Activated T-helper 17 cell treated with anti-CD3 and anti-CD28 coated beads, Interleukin-2, amount 50 U/mL, for 72 hours (primary cell): ENCODE measurements at places on chromosomes 2 and 18. TPM values are rescaled to one million over a fixed set of nuclear protein-coding genes. Genes with fewer than 3 reads are reported as not detected.
A peak's percentile ranks its signal among the peaks of the same experiment; 100 is the strongest.

Gene LIPG
- not detected for total RNA-seq

Gene ALK
- not detected for total RNA-seq

Gene ATRAID
- total RNA-seq: 45.9 TPM

Gene INHBB
- not detected for total RNA-seq

Gene CCBE1
- total RNA-seq: 0.04 TPM

Gene DNER
- not detected for total RNA-seq

- no peak for ATAC-seq
Observed at GRCh38 chr18:3323900-3324299, 62.0 kb downstream of the MYL12B start.

DNA sequence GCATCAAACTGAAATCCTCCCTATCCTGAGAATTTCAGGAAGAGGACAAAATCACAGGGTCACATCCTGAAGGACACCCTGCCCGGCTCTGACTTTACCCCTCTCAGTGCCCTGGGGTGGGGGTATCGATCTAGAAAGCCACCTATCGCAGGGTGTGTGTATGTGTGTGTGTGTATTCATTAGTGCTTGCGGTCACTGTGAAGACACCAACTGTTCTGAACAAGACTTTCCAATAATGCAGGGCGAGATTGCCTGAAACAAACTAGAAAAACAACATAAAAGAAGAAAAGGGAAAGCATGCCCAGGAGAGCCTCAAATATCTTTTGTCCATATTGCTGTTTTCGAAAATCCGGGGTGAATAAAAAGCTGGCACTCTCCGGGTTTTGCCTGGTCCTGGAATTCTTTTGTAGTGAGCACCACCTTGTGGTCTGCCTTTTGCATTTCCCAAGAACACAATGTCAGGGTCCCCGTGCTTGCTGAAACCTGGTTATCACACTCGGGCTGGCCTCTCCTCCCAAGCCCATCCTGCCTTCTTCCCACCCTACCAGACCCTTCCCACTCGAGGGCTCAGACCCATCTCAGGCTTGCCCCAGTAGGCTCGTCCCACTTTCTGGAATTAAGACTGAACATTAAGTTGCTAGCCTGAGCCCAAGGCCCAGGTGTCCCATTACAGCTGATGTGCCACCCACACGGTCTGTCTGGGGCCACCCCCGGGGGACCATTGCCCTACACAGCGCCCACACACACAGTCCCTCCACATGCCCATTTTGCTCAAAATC is 25.0 kb upstream of the COPS8 start:
- no peak for ATAC-seq

DNA sequence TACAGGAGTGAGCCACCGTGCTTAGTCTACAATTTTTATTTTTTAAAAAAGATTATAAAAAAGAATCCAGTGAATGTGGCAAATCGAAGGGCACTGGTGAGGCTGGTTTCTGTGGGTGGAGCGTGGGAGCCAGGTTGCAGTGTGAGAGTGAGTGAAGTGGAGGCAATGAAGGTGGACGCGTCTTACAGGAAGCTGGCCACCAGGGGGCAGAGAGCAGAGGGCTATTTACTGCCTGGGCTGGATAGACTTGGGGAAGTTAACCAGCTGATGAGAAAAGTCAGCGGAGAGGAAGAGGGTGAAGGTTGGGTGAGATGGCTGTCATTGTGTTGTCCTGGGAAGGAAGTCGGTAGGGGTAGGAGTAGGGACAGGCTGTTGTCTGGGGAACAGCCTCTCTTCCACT is 6.8 kb downstream of the SCTR start:
- ATAC-seq: peak; percentile 51

GRCh38 chr18:55446996-55447671 is 140.9 kb downstream of the TCF4 start:
- ATAC-seq: no peak

DNA sequence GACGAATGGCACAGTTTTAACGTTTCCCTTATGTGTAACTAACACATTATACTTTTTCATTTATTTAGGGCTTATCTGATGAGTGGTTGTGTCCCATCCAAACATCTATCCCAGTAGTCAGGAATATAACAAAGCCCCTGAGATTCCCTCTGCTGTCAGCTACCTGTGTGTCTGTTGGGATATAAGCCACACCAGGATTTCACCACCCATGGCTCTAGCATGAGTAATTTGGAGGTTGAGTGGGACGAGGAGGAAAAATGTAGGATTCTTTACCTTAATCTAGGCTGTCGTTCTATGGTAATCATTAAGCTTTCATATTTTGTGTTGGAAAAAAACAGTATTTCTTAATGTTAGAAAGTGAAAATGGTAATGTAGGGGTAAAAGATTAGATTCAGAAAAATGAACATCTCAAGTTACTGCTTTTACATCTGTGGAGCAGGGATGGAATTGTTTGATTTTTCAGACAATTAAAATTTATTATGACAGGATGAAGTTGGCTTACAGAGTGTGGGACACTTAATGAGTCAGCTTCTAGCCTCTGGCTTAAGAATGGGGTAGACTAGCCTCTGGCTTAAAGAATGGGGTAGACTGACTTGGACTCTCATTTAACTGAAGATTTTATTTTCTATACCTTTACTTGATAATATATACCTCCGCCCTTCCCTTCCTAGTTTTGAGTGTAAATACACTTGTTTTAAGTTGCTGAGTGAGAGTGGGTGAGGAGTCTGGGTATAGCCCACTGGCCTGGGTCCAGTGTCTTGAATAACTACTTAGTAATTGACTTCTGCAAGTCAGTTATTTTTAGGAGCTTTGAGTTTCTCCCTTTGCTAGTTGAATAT is 88.5 kb upstream of the RANBP2 start:
- no peak for ATAC-seq

DNA sequence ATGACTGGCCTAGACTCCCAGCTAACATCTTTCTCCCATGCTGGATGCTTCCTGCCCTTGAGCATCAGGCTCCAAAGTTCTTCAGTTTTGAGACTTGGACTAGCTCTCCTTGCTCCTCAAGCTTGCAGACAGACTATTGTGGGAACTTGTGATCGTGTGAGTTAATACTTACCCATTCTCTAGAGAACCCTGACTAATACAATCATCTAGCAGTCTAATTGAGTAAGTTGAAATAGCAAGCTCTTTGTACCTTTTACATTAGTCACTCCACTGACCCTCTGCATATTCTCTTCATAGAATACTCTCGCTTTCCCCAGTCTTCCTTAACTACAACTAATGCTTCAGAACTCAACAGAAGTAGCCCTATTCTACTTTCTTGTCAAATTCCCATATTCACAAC is 434.6 kb upstream of the NXPH2 start:
- no peak for ATAC-seq
